ENCODE measurements at places on chromosomes 3 and 15. TPM values are rescaled to one million over a fixed set of nuclear protein-coding genes. Genes with fewer than 3 reads are reported as not detected.

HYAL1 gene
- total RNA-seq: 3.2 TPM

SAMMSON gene
- not detected for total RNA-seq

PRR20G gene
- total RNA-seq: not detected

MORC1 gene
- total RNA-seq: not detected

RASA2 gene
- 10.4 TPM for total RNA-seq

CNTN6 gene
- not detected for total RNA-seq

CTXN2 gene
- total RNA-seq: not detected

CORO2B gene
- 0.46 TPM for total RNA-seq

SNRPN gene
- 81.0 TPM for total RNA-seq

GRCh38 chr3:15882577-15882976 is 84.8 kb upstream of the ANKRD28 start:
- DNase-seq: no peak

- no peak for DNase-seq
Measured at GRCh38 chr3:130901463-130902204, 7.8 kb downstream of the ATP2C1 start.

- DNase-seq: no peak
Measured at GRCh38 chr3:53550005-53550620, 55.7 kb downstream of the CACNA1D start.

GRCh38 chr15:62506217-62506805 is 341.2 kb upstream of the C2CD4B start:
- DNase-seq: peak; percentile 16

DNA sequence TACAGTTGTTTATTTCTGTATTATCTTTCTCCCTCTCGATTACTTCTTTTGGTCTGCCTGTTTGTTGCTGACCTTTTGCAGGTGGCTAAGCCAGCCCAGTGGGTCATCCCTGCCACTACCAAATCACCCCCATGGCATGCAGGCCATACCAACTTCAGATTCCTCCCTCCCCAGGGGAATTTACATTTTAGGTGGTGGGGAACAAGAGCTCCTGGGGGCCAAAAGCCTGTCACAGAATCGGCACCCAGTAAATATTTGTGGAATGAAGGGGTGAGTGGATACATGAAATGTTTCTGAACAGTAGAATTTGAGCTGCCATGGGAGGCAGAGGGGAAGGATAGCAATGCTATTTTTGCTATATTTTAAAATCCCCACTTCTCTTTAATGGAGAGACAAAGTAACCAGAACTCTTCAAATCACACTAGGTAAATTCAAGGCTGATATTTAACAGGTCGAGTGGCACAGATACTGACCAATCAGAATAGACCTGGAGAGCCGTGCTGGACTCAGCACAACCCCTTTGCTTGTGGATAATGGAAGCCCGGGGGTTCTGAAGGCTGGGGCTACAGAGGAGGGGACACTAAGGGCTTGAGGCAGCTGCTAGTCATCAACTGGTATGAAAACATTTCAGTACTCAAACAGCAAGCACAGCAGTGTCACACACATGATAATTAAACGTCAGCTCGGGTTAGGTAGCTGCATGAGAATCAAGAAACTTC is 54.3 kb upstream of the SMAD3 start:
- no peak for DNase-seq

DNA sequence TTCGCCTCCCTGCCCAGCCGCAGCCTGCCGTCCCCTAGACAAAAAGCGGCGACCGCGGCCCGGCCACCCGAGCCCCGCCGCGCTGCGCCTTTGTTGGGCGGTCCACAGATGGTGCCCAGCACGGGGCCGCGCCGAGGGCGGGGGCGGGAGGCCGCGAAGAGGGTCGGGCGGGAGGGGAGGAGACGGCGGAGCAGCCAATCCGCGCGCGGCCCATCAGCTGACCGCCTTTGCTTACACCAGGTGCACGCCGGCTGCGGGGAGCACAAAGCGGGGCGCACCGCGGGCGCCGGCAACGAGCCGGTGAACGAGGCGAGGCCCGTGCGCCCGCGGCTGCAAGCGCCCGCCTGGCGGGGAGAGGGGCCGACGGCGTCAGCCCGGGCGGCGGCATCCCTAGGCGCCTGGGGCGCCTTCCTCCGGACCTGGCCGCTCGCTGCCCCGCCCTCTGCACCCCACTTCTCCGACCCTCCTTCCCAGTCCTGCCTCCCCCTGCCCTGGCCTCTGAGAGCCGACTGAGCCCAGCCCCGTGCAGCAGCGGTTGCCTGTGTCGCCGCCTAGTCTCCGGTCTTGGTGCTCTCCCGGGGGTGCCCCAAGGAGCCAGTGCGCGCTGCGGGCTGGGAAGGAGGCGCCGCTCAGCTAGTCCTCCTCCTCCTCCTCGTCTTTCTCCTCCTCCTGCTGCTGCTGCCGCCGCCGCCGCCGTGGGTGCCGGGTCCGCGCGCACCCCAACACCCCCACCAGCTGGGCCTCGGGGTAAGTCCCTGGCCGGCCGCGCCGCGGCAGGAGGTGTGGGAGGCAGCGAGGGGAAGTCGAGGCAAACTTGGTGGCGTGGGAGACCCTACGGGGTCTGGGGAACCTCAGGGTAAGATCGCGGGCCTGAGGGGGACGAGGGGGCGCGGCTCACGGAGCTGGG is at the start of gene LRRN1:
LRRN1 (plus strand) TSS at position 259 of the 907 bp plus-strand sequence. CDS start 45,211 bp downstream, outside the sequence.
- DNase-seq: no peak

DNA sequence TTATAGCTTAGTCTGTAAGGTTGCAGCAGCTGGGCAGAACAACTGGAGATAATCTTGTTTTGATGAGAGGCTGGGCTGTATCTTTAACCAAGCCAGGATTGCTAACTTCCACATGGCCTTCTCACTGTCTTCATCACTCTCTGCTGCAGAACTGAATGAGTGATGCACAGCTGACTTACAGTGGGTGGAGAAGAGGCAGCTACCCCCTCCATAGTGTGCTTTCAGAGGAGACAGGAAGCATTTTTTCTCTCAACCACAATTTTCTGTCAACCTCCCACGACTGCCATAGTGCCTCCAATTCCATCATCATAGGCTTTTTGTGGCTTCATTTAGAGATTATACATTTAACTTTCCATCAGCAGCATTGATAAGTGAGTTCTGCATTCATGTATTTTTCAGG is 168.2 kb downstream of the CLSTN2 start:
- DNase-seq: no peak

DNA sequence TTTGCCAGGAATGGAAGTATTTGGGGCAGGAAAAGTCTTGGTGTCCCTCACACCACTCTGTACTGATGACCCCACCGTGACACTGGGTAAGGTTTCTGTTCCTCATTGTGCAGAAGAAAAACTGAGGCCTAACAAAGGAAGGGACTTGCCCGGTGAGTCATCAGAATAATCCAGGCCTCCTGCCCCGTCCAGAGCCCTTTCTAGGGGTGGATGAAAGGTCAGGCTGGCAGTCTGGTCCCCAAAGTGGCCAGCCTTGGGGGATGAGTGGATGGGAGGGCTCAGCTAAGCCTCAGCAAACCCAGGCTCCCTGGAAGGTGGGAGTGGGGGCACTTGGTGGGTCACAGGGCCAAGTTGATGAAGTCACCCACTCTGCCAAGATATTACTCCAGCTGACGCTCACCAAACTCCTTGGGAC is 2.3 kb upstream of the DNAH1 start:
- no peak for DNase-seq

DNA sequence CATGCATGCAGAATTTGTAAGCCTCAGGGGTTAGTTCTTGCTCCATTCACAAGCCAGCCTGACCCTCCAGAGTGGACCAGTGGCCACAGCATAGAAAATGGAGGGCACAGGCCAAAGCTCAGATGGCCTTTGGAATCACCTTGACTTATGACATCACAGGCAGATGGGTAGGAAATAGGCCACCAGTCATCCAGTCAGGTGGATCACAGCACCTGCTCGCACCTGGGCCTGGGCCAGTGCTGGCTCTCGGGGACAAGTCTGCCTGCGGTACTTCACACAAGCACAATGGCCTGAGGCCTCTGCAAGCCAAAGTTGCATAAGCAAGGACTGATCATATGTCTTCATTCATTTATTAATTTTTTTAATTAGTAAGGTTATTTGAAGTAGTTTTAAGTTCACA is 39.3 kb downstream of the PPCDC start:
- DNase-seq: no peak

- DNase-seq: no peak
Measured at GRCh38 chr3:150653110-150653561, 50.0 kb downstream of the SELENOT start.

- DNase-seq: no peak
Measured at GRCh38 chr15:100234158-100235029, 107.4 kb downstream of the ADAMTS17 start.

DNA sequence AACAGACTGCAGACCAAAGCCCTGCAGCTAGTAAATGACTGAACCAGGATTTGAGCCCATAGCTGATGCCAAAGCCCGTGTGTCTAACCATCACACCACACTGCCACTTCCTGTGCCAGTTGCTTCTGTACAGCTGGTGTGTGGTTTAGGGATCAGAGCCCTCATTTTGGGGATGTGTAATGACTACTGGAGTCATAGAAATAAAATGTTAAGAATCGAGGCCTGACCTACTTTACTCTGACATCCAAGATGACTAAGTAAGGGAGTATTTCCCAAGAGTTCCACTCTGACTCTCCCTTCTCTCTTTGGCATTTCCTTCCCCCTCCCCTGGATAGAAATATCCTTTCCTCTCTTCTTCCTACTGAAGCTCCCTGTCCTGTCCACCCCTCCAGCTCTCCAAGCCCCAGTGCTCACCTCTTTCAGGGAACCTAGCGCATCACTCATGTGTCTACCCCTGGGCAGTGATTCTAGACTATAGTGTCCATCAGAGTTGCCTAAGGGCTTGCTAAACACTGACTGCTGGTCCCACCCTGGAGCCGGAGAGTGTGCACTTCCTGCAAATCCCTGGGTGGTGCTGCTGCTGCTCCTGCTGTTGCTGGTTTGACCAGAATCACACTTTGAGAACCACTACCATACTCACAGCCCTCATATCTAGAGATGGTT is 53.8 kb downstream of the MGLL start:
- peak; percentile 93 for DNase-seq

DNA sequence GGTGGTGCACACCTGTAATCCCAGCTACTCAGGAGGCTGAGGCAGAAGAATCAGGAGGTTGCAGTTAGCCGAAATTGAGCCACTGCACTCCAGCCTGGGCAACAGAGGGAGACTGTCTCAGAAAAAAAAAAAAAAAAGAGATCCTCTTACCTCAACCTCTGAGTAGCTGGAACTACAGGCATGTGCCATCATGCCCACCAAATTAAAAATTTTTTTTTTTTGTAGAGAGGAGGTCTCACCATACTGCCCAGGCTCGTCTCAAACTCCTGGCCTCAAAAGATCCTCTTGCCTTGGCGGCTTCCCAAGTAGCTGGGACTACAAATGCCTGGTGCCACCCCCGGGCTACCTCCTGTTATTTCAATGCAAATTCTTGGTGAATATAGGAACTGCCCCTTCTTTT is 1.5 kb downstream of the UMPS start:
- DNase-seq: peak; percentile 65

DNA sequence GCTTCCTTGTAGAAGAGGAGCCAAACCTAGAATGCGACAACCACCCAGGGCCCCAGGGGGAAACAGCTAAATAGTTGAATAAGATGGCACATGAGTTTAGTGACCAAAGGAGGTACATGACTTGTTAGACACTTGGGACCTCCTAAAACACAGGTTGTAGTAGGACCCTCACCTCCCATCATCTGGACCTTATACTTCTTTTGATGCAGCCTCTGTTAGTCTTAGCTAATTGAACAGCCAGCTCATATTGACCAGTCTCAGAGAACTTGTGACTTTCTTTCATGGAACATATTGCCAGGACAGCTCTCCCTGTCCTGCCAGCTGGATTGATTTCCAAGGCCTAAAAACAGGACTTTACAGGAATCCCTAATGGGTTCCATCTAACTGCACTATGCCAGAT is 45.0 kb downstream of the SPSB4 start:
- no peak for DNase-seq

DNA sequence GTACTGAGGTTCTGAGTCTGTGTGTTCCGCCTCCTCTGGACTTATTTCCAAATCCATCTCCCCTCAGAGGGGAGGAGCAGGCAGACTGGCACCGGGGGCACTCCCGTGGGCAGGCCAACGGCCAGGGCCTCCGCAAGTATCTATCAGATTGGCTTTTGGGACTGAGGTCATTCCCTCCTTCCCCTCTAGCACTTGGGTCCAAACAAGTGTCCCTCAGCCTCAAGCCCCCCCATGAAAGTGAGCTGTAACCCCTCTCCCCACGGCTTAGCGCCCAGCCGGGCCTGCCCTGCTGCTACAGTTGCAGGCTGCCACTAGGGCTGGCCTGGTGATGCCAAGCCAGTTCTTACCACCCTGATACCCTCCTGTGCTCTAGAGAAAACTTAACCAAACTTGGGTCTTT is 17.4 kb downstream of the ITGA11 start:
- DNase-seq: no peak

- DNase-seq: no peak
Measured at GRCh38 chr3:106714400-106714799, 662.8 kb upstream of the CCDC54 start.

- no peak for DNase-seq
Measured at GRCh38 chr3:134810052-134810435, 15.0 kb downstream of the EPHB1 start.

DNA sequence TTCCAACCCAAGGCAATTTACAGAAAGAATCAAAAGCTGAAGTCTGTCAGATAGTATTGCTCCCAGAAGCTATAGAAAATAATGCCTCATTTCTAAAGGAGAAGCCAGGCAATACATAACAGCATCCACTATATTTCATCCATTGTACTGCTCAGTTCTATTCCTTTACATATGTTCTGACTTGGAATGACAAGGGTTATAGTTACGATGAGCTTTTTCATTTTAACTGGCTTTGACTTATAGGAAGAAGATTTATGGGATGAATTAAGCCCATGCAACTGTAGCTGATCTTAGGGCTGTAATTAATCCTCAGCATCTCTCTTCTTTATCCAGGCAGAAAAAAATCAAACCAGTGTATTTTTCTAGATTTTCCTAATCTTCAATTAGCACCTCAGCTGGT is 676.3 kb upstream of the CCDC54 start:
- no peak for DNase-seq

DNA sequence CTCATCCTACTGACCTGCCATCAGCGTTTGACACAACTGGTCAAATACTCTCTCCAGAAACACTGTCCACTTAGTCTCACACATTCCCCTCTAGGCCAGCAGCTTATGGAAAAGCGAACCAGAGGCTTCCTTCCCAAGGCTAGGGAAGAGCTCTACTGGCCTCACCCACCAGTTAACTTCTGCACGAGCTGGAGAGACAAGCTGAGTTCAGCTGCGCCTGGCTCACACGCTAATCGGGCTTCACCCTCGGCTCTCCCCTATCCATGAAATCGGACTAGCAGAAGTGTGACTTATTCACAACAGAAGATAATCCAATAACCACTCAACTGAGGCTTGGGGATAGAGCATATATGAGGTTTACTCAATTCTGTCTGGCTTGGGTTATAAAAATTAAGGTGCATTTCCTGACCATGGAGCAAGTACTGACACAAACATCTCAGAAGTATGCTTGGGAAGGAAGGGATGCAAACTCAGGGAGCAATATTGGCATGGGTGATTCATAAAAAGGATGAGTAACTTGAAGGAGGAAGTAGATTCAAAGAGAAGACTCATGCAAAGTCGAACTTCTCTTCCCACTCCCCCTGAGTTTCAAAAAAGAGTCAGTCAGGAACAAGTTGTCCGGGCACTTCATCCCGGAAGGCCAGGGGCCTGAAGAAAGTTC is 73.1 kb downstream of the XXYLT1 start:
- DNase-seq: peak; percentile 90

Data from foreskin keratinocyte (primary cell).